ENCODE measurements at places on chromosomes 11 and 22.

DNA sequence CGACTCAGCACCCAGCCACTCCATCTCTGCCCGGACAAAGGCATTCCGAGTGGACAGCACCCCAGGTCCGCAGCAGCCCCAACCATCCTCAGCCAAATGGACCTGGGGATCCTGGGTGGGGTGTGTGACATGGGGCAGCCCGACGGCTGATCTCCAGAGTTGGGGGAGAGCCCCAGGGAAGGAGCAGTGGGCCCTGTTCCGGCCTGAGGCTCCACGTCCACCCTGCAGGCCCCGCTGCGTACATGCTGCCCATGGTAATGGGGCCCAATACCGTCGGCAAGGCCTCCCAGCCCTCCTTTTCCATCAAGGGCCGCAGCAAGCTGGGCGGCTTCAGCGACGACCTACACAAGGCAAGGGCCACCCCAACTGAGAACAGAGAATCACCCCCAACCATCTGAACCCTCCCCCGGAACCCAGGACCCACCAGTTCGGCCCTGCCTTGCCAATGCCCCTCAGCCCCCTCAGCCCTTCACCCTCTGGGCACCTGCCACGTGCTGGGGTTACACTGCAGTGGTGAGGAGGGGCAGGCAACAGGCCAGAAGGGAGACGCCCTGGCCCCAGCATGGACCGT lies 5.4 kb downstream of the SCGB1C1 start:
- DNase-seq = no peak

DNA sequence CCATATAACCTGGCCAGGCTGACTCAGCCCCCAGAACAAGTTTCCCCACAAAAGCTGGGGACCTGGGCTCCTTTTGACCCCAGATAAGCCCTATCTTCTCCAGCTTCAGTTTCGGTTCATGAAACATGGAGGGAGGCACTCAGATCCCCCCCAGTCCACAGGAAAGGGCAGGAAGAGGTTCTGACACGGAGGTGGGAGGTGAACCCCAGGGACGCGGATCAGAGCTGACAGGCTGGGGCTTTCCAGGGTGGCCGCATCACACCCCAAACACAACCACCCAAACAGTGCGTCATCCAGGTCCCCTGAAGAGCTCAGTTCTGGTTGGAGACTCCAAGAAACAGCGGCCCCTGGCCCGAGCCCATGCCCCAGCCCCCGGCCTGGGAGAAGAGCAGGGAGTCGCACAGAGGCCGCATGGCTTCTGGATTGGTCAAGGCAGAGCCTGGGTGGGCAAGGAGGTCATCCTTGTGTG lies 44.3 kb upstream of the A4GALT start:
- DNase-seq = no peak

DNA sequence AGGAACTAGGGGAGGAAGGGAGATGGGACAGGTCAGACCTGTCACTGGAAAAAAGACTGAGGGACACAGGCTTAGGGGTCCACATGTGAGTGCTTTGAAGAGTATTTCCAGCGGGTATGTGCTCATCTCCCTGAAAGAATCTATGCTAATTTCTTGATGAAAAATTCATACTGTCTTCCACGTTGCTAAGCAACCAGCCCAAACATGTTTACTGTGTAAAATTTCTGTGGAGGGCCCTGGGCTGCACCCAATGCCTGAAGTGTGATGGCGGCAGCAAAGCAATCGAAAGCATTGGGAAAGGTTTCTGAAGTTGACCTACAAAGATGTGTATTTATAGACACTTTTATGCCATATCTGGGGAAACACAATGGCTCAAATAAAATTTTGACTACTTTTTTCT lies 7.4 kb downstream of the SYT13 start:
- DNase-seq = no peak

GRCh38 chr11:12200991-12201985 lies 90.9 kb downstream of the MICAL2 start:
- DNase-seq = no peak

- no peak for DNase-seq
These were observed 7.1 kb upstream of the MUC15 start for GRCh38 chr11:26578998-26579661.

DNA sequence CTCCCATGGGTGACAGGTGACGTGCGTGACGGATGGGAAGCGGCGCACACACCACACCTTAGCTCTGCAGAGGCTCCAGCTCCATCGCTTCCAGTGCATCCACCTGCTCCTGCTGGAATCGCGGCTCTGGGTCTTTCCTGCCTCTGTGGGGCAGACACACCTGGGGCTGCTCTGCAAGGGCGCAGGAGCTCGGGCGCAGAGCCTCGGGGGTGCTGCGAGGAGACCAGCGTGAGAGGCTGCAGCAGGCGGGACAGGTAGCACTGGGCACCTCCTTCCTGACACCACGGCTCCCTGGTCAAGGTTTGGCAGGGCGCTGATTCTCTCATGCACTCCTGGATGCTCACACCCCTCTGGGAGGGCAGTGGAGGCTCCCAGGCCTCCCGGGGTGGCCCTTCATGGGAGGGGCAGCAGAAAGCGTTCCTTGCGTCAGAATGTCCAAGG lies 1494.3 kb downstream of the BRD1 start:
- no peak for DNase-seq

DNA sequence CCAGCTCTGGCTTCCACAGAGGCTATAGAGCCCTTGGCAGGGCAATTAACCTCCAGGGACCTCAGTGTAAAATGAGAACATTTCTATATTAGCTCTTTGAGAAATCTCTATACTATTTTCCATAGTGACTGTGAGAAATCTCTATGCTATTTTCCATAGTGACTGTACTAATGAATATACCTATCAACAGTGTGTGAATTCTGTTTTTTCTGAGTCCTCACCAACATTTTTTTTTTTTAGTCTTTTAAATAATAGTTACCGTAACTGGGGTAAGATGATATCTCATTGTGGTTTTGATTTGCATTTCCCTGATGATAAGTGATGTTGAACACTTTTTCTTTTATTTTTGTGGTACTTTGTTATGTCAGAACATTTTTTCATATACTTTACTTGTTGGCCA lies 7.0 kb upstream of the MTNR1B start:
- DNase-seq = no peak

DNA sequence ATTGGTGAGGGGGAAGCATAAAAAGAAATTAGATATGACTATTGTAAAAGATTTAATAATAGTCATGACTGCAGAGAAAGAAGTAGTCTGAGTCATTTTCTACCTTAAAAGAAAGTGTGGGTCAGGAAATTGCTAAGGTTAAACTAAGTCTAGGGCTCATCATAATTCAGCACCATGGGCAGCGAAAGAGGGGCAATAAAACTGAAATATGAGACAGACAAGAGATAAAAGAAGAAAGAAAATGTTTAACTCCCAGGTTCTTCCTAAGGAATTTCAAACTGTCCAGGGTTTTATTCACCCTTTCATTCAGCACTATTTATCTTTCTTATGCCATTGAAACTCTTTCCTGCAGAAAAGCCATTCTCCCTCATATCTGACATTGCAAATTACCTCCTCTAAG lies 114.4 kb upstream of the API5 start:
- DNase-seq = no peak

DNA sequence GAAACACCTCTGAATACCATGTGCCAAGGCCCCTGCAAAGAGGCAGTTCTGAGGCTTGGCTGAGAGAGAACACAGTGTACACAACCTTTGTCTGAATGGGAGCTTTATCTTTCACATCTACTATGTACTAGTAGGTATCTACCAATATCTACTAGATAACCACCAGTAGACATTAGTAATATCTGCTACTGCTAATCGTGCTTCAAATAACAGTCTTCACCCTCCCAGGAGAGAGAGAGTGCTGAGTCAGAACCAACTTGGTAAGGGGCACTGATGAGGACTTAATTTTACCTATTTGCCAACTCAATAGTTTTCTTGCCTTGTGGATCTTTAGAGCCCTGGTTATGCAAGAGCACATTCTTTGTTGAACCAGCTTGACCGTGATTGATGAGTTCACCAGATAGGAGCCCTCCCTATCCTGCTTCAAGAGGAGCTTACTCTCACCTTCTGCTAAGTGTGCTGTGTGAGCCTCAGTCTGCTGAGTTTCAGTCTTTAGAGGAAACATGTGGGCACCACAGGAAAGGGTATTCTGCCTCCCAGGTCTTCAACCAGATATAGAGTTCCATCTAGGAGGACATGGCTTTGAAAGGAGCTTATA lies 967.5 kb downstream of the NTM start:
- DNase-seq = no peak

DNA sequence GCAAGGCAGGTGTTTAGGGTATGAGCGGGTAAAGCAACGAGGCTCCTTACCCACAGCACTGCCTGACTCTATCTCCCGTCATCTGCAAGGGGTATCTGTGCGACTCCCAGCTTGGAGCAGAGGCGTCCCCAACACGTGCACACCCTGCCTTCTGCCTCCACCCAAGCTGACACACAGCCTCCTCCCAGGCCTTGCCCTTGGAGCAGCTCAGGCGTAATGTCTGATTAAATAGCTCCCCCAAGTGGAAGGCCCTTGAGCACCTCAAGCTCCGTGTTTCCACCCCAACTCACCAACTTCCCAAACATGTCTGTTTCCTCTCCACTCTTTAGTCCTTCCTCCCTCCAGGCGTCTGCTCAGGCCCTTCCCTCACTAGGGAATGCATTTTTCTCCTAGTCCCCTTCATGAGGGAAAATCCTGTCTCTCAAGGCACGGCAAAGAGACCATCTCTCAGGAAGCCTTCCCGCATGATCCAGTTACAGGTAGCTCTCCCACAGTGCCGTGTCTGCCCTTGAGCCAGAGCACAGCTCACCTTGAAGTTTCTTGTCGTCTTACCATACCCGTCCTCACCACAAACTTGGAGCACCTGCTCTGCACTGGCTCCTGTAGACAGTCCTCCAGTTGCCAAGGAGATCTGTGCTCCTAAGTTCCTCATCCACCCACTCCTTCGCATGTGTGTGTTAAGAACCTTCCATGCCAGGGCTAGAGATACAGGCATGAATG lies 15.8 kb downstream of the CYB5R2 start:
- no peak for DNase-seq

DNA sequence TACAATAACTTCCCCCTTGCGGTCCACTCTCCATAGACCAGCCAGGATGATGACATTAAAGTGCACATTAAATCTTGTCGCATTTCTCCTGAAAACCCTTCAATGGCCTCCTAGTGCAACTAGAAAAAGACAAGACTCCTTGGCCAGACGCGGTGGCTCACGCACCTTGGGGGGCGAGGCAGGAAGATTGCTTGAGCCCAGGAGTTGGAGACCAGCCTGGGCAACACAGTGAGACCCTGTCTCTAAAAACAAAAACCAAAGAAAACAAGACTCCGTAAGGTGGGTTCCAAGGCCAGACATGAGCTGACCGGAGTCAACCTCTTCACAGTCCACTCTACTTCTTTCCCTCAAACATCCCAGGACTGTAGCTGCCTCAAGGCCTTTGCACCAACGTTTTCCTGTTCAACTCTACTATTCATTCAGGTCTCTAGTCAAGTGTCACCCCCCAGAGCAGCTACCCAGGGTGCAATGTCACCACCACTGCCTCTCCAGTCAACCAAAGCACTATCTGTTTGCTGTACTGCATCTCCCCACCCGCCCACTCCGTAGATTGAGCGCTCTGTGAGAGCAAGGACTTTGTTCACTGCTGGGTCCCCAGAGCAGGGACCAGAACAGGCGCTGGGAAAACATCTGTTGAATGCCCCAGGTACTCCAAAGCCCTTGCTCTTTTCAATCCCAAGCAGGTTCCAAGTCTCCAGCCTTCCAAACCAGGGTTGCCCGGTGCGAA lies 739 bp downstream of the ZMAT5 start:
- DNase-seq = no peak

- DNase-seq = no peak
These were observed 4.9 kb downstream of the RGL4 start for GRCh38 chr22:23695571-23696325.

GRCh38 chr11:132718711-132719671 lies 813.3 kb downstream of the OPCML start:
- DNase-seq = peak; percentile 3

- DNase-seq = no peak
These were observed at the start of gene OR8A1 for GRCh38 chr11:124569697-124570096. Gene OR8A1, plus strand, starts transcription at chr11:124569997. Its CDS starts 123 bp downstream, at chr11:124570120.

DNA sequence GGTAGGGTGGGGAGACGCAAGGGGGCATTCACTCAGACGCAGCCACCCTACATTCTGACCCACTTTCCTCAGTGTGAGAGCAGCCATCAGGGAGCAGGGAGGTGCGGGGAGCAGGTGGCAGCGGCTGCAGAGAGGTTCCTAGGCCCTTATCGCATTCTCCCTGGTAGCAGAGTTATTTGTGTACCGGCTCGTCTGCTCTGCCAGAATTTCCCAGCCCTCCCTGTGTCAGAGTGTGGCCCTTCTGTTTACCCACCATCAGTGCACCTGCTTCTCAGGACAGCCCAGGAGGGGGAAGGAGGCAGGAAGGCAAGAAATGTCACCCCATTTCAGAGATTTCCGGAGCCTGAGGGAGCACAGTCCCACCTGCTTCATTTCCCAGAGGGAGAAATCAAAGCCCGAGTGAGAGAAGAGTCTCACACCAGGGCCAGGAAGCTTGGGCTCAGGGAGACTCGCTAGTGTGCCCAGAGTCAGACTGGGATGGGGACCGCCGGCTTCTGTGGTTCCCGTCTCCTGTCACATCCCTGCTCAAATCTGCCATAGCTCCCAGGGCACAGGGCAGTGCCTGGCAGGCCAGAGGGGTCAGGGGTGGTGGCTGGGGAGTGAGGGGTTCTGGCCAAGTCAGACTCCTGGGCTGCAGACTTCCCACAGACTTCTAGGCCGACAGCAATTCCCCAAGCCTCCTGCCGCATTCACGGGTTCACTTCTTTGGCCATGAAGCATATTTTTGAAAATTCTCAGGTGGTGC lies 49.7 kb downstream of the ARRB1 start:
- no peak for DNase-seq

DNA sequence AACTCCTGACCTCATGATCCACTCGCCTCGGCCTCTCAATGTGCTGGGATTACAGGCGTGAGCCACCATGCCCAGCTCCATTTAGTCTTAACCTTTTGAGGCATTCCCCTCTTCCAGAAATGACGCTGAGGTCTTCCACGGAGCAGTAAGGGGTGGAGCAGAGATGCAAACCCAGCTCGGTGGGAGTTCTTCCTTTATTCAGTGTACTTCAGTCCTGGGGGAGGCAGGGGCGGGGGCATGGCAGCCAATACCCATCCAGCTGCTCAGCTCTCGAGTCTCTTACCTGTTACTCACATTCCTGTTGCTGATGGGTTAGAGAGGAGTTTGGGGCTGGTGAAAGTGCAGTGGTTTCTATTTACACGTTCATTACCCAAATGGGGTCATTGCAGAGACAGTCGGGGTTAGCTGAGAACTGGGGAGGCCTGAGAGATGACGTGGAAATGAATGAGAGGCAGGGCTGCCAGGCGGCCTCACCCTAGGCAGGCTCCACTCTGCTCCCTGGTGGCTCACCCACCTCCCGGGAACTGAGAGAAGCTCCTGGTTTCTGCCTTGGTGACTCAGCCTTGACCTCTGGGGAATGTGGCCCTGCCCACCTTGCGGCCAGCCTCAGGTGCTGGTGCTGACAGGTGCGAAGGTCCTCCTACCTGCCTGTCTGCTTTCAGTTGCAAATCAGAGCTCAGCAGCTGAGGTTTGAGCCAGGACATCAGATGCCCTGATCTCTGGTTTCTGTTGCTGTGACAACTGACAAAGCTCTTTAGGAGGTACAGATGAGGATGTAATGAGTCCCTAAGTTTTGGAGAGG lies 13.4 kb upstream of the ST14 start:
- no peak for DNase-seq

DNA sequence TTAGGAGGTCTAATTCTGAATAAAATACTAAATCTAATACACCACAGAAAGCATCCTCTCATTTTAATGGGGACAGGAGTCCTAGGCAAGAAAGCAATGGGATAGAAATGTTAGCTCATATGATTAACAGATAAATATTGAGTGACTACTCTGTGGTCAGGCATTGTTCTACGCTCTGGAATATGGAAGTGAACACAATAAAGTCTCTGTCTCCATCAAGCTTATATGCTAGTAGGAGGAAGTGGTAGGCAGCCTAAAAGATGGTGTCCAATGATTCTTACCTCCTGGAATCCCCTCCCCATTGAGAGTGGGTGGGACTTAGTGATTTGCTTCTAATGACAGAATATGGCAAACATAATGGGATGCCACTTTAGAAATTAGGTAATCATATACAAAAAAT lies 160.3 kb upstream of the PDGFD start:
- DNase-seq = no peak

All from activated CD8-positive, alpha-beta memory T cell treated with anti-CD3 and anti-CD28 coated beads for 1 hour (primary cell).